ENCODE measurements at places on chromosomes 1 and 21.

- no peak for DNase-seq
These were observed 9.9 kb downstream of the CD58 start for GRCh38 chr1:116560704-116561490.

DNA sequence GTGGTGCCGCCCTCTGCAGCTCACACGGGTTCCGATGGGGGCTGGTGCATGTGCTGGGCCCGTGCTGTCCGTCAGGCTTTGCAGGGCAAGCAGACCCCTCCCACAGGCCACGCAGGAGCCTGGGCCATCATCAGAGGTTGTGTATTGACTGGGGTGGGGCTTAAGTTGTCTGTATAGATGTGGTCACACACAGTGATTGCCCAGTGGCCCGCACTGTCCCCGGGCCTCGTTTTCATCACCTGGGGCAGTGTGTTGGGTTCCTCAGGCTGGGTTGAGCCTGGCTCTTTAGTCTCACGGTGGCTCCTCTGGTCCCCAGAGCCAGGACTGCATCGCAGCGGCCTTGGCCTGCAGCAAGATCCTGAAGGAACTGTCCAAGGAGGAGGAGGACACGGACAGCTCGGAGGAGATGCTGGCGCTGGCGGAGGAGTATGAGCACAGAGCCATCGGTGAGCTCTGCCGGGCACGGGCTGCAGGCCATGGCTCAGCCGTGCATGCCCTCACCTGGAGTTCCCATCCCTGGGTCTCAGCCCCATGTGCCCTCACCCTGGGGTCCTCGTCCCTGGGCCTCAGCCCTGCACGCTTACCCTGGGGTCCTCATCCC is 44.1 kb downstream of the TRPM2 start:
- DNase-seq = no peak

- no peak for DNase-seq
These were observed 2.5 kb downstream of the SHISAL2A start for GRCh38 chr1:52635321-52636089.

GRCh38 chr1:166908942-166909341 is 32.9 kb upstream of the TADA1 start:
- no peak for DNase-seq

GRCh38 chr1:220386494-220387195 is 114.4 kb upstream of the RAB3GAP2 start:
- no peak for DNase-seq

GRCh38 chr1:71106658-71107322 is 26.0 kb upstream of the ZRANB2 start:
- no peak for DNase-seq

DNA sequence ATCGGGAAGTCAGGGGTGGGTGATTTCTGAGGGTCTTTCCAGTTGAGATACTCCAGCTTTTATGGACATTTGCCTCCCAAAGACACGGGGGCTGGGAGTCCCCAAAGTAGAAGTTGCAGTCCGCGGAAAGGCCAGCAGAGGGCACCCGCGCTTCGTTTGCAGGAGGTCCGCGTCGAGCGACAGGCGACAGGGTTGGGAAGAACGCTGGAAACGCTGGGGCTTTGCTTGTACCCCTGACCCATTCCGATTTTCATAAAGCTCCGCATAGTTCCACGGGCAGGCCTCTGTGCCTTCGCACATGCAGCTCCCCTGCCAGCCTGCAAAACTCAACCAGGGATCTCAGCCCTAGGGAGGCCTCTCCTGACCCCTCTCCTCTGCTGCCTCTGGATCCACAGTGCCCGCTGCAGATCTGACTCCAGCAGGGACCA is 44.2 kb upstream of the LAPTM5 start:
- peak; percentile 63 for DNase-seq

- no peak for DNase-seq
These were observed 41.1 kb downstream of the GLIS1 start for GRCh38 chr1:53697721-53698383.

DNA sequence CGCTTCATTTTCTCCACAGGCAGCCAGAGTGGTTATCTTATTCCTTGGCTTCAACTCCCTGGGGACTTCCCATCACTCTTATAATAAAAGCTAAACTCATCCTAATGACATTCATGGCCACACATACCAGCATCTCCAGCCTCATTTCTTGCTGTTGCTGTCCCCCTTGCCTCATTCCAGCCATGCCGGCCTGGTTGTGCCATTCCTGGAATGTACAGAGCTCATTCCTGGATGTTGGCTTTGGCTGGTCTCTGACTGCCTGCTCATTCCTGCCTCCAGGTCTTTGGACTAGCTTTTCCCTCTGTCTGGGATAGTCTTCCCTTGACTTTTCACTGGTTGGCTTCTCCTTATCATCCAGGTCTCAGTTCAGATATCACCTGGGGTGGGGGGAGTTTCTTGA is 2.4 kb upstream of the PEF1 start:
- DNase-seq = no peak

GRCh38 chr1:89918127-89918793 is 76.7 kb upstream of the ZNF326 start:
- no peak for DNase-seq

DNA sequence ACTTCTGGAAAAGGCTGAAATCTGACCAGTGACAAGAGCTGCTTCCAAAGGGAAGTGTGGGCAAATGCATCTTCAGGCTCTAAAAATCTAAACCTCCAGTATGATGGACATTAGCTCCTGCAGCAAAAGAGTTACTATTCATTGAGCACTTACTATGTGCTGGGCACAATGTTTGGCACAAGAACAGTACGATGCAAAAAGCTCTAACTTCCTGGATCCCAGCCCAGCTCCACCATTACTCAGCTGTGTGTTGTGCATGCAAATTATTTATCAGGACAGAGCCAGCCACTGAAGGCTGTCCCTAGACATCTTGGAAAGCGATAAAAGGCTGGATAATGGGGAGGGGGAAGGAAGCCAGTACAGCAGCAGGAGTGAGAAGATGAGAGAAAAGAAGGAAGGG is 143.5 kb downstream of the ELAVL4 start:
- DNase-seq = no peak

DNA sequence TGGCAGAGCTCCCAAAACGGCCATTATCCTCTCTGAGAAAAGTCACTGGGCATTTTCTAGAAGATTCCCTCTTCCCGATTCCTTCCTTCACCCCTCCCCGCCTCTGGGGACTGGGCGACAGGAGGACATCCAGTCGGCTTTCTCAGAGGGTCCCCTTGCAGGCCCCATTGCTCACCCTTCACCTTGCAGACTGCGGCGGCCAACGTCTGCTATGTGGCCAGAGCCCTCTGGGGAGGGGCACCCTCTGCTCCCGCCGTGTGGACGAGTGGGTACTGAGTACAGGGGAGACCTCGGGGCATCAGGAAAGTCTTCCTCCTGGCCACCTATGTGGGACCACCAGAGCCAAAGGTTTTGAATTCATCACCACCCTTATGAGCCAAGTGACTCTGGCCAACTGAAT is 293.5 kb upstream of the VAMP3 start:
- DNase-seq = no peak

DNA sequence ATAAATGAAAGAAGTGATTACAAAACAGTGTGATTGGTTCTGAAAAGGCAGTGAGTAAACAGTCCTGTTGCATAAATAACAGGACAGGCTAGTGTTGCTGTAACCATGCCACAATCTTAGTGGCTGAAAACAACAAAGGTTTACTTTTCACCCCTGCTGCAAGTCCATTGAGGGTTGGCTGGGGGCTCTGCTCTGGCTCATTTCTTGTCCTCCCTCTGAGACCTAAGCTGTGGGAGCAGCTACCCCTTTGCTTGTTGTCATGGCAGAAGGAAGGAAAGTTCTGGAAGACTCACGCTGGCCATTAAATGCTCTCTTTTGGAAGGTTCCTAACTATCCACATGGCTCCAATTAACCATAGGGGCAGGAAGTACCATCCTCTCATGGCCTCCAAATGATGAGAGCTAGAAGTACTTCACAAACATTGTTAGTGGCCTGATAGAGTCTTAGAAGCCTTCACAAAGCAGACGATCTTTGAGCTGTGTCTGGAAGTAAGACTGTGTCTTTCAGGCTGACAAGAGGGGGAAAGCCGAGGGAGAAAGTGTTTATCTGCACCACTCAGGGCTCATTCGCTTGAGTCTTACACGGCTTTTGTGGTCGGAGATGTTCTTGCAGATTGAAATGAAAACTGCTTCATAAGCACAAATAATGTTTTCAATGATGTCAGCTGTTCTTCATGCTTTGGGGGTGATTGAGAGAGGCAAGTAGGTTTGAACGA is 11.9 kb downstream of the RCSD1 start:
- no peak for DNase-seq

- DNase-seq = no peak
These were observed 711.2 kb downstream of the MRPL39 start for GRCh38 chr21:24895885-24896734.

DNA sequence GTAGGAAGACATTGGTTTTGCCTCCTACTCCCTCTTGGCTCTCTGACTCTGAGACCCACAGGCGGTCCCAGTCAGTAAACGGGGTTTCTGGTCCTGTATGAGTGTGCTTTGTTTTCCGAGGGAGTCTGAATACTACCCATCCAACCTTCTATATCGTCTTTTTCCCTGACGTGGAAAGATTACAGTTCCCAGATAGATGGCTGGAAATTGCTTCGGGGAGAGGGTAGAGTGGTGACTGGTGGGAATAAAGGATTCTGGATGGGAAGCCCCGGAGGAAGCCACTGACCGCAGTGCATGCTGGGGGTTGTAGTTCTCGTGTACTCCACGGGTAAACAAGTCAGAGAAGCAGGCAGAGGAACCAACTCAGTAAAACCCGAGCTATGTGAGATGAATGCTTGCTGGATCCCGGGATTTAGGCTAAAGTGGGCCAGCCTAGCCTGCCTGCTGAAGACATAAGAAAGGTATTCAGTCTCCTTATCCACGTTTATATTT is 66.2 kb upstream of the IRF2BP2 start:
- DNase-seq = peak; percentile 39

DNA sequence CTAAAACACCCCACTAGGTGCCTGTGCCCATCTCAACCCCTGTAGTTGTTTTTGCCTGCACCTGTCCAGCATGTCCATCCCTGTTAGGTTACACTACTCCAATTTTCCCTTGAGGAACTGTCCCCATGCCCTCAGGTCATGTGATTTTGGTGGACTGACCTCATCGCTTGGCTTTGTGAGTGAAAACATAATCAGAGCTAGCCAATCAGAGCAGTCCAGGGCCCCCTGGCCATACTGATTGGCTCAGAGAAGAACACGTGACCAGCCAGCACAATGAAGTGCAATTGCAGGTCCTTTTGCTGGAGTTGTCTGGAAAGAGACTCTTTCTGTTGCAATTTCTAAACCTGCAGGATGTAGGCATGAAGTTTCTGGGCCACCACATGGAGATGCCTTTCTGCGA is 303.3 kb upstream of the PROX1 start:
- DNase-seq = no peak

DNA sequence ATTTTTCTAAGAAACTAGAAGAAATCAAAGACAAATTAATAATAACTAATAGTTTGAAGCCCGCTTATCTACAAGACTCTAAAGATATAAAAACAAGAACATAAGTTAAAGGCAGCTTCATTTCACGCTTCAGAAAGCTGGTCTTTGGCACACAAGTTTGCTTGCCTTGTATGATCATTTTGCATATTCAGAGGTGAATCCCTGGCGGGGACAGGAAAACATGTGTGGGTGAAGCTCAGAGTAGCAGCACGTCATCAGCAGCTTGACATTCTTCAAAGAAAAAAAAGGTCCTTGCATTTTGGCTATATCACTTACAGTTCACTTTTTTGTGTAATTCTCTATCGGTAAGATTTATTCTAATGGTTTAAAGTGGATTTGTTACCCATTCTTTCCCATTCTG is 1911.8 kb downstream of the MRPL39 start:
- no peak for DNase-seq

DNA sequence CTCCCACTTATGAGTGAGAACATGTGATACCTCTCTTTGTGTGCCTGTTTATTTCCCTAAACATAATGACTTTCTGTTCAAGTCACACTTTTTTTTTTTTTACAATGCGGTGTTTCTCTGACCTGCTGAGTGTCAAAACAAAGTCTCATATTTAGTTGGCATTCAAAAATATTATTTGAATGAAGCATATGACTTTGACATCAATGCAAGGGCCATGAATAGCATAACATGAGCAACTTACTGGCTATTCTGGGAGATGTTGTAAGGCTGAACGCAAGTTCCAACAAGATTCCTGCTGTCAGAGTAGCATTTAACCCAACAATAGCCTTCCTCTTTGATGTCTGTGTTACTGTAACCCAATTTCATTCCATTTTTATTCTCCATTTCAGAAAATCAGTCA is 2.0 kb upstream of the KRTAP19-1 start:
- no peak for DNase-seq

DNA sequence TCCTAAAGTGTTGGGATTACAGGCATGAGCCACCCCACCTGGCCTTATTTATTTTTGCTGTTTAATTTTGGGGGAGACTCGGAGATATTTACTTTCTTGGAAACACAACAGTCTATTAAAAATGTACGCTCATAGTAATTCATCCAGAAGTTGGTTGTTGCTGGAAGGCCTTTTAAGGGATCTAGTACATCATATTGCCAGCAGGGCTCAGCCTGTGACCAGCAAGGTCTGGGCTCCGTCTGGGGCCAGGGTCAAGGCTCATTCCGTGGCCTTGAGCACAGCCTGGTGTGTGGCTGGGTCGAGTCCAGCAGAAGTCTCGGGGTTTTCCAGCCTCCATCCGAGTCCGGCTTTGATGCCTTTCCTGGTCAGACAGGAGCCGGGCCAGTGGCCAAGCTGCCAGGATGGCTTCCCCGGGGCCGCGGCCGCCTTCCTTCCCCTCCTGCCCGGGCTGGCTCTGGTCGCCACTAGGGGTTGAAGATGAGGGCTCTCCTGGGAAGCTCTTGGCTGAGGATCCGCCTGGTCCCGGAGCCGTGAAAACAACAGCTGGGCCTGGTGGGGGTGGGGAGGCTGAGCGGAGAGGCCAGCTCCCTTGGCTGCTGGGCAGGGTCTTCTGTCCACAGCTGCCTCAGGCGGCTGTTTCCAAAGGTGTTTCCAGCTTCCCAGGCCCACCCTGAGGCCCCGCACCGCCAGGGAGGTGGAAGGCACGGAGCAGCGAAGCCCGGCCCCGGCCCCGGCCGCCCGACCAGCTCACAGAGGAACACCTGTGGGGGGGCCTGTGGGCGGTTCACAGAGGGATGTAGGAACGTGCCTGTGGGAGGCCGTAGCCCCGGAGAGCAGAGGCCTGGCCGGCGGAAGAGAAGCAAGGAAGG is 5.1 kb upstream of the VWA1 start:
- DNase-seq = no peak

DNA sequence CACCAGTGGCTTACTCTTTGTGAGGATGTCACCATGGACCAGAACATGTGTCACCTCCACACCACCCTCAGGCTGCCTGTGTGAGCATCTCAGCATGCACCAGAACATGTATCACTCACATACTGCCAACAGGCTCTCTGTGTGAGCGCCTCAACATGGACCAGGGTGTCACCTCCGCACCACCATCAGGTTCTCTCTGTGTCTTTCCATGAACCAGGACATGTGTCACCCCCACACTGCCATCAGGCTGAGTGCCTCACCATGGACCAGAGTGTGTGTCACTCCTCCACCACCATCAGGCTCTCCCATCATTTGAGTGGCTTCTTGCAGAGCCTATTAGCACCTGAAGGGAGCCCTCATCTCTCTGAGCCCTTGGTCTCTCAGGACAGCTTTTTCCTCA is 125.2 kb downstream of the ZNF648 start:
- DNase-seq = no peak

- DNase-seq = no peak
These were observed 1.2 kb downstream of the S100A3 start for GRCh38 chr1:153547560-153548551.

- DNase-seq = no peak
These were observed 11.5 kb downstream of the MCOLN2 start for GRCh38 chr1:84985365-84985764.
